Stimulated activated CD4-positive, alpha-beta T cell treated with anti-CD3 and anti-CD28 coated beads, Interleukin-2, amount 100 ng/mL, for 24 hours (primary cell): ENCODE measurements at places on chromosomes 1 and 21.

DNA sequence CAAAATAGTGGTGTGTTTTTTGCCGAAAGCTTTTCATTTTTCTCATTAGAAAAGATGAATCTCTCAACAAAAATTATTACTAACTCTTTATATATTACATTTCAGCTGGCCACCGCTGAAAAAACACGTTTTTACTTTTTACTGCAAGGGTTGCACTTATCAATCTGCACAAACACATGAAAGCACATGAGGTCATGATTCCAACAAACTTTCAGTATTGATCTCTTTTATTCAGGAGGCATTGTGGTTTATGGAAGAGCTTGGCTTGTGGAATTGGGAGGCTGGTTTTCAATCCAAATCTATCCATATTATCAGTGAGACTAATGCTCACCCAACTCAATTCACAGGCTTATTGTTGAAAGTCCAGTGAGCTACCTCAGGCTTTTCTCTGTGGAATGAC, 20.6 kb upstream of the LPGAT1 start:
- DNase-seq = no peak

DNA sequence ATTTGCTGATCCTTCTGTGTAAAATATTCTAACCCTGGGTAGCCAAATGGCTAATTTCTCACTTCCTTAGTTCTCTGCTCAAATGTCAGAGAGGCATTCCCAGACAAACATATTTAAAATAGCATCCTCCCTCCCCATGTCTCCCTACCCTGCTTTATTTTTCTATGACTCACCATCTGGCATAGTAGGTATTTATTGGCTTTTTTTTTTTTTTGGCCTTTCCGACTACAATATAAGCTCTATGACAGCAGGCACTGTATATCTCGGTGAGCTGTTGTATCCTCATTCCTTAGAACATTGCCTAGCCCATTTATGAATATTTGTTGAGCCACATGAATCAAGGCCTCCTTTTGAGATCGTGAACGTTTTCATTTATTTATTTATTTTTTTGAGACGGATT, 1.5 kb upstream of the NEK7 start:
- DNase-seq = no peak

GRCh38 chr1:93585059-93585966, 96.3 kb downstream of the BCAR3 start:
- DNase-seq = no peak

GRCh38 chr1:71002709-71003475, 44.7 kb downstream of the PTGER3 start:
- no peak for DNase-seq

DNA sequence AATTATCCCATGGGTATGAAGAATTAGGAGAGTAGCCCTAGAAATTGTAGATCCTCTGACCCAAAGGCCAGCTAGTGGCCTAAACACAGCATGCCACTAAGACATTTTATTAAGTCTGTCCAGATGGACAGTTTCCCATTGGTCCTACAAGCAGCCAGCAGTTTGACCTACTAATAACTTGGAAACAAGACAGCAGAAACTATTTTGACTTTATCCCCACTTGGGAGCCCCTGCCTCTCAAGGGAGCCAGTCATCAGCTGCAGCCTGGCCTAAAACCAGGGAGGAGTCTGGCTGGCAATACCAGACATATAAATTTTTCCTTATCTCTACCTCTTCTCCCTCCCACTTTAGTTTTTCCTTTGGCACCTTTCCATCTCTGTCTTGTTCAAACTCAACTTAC, 222.6 kb upstream of the KCTD3 start:
- no peak for DNase-seq
